EH (cell line): ENCODE measurements at places on chromosomes 3 and 15.

GRCh38 chr3:31312400-31312799 lies 220.3 kb upstream of the STT3B start:
- DNase-seq: no peak

DNA sequence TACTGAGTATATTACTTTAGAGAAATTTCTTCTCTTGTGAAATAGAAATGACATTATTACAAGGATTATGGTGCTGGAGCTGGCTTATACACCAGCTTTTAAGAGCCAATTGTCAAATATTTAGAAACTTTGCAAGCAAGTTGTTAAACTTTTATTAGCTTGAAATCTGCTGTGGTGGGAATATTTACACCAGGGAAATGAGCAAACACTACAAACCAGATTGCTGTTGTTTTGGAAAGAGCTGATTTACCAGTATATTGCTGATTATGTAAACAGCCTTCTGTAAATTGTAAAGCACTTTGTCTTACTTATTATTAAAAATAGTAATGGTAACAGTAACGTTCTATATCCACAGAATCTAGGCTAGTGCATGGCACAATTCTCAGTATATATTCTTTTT lies 61.5 kb downstream of the MAP3K13 start:
- DNase-seq: no peak

DNA sequence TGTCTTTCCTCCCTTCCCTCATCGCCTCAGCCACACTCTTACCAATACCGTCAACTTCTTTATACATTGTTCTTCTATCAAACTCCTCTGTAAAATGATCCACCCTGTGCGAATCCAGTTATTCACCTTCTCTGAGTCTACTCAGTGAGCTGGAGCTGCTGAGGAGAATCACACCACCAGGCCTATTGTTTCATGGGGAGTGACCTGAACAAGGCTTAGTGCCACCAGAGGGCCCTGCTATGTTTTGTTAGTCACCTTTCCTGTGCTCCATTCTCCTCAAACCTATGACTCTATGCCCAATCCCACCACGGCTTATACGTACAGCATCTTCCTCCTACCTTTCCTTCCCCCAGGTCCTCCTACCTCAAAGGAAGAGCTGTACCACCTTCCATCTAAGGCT lies 50.4 kb upstream of the MED12L start:
- no peak for DNase-seq

DNA sequence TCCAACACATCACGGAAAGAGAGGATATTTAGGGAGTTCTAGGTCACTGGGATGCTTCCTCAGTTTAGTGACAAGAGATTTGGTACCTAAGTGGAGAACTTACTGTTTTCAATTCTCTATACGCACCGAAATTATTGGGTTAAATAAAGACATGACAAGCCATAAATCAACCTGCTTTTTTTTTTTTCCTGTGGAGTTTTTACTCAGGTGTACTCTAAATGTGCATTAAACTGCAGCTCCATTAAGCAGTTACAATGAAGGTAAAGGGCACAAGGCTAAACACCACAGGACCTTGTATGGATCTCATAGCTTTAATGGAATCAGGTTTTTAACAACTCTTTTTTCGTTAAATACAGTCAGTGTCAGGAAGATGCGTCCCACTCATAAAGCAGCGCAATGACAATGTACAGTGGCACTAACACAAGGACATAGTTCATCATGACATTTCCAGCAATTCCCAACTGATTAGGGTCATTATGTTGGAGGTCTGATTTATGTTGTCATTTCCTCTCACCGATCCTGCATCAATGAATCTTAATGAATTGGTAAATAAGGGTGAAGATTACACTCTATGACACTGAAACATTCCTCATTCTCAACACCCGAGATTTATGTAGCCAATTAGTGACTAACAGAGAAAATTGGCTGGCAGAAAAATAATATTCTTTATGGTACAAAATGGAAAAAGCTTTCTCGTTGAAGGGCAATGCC lies 355.2 kb downstream of the FOXP1 start:
- no peak for DNase-seq

DNA sequence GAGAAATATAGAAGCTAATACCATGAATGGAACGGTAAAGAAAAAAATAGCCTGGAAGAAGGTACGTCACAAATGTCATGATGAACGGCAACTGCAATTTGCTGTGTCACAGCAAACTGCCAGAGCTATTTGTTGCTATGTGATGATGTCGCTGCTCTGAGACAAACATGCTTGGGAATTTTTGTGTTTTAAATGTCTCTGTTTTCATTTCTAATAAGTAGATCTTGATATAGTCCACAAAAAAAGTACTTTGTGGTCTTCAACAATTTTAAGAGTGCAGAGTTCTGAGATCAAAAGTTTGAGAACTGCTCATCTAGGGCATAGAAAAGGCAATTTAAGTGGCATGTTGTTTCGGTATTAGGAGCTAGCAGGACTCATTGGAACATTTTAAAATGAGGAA lies 4.3 kb upstream of the NR1D2 start:
- DNase-seq: no peak

- no peak for DNase-seq
Observed at GRCh38 chr3:187896646-187897045, 151.4 kb upstream of the BCL6 start.

- peak; percentile 94 for DNase-seq
Observed at GRCh38 chr3:150079029-150079739, 108.5 kb upstream of the PFN2 start.

GRCh38 chr15:61721418-61721817 lies 338.8 kb downstream of the VPS13C start:
- DNase-seq: no peak

DNA sequence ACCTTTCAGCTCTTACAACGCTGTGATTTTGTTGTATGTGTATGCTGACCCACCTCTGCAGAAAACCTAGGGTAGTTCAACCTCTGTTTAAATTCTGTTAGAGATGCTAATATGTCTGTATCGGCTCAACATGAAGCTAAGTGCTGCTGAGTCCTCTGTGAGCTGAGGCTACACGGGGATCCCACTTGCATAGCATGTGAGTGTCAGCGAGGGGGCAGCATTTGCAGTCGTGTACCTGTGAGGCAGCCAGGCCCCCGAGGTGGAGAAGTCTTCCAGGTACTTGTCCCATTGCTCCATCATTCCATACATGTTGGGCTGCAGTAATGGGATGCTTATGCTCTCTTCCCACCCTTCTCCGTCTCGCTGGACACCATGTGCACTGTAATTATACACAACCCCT lies 3.7 kb downstream of the MKRN2OS start:
- DNase-seq: peak; percentile 7

DNA sequence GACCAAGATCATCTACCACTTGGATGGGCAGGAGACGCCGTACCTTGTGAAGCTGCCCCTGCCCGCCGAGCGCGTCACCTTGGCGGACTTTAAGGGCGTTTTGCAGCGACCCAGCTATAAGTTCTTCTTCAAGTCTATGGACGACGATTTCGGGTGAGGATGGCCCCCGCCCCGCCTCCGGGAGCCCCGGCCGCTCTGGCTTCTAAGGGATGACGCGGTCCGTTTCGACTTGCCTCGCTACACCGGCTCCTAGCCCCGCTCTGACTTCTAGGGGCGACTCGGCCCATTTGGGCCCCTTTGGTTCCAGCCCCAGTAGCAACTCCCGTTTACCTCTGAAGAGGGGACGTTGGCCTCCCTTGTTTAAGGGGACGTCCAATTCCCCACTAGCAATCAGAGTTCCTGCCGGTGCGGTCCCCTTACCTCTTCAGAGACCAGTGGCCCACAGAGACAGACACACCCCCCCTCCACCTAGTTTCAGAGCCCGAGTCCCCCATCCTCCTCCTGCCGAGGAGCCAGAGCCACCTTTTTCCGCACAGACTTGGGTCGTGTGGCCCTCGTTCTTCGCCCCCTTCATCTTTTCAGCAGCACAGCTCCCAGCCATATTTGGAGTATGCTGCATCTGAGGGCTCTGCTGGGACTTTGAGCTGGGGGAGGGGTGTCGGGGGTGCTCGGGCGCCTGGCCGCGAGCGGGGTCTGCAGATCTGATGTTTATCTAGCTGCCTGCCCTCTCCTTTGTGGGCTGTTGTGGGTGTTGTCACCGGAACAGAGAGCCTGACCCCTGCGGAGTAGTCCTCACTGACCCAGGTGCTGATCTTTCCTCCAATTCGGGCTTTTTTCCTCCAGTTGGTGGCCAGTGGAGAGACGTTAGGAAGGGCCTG lies 706 bp downstream of the DVL3 start:
- peak; percentile 31 for DNase-seq

DNA sequence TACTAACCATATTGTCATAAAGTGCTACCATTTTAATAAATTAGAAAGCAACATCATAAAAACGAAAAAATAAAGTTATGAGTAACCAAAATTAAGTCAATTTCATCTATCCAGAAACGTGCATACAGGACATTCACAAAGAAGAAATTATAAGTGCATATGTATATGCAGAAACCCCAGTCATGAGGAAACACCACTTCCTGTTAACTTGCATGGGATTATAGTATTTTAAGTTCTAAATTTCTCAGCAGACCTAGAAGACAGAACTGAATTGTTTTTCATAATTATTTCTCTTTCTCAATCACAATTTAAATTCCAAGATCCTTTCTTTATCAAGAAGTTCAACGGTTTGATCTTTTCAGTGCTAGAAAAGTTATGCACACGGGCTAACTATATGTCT lies 1.4 kb upstream of the KBTBD8 start:
- no peak for DNase-seq

DNA sequence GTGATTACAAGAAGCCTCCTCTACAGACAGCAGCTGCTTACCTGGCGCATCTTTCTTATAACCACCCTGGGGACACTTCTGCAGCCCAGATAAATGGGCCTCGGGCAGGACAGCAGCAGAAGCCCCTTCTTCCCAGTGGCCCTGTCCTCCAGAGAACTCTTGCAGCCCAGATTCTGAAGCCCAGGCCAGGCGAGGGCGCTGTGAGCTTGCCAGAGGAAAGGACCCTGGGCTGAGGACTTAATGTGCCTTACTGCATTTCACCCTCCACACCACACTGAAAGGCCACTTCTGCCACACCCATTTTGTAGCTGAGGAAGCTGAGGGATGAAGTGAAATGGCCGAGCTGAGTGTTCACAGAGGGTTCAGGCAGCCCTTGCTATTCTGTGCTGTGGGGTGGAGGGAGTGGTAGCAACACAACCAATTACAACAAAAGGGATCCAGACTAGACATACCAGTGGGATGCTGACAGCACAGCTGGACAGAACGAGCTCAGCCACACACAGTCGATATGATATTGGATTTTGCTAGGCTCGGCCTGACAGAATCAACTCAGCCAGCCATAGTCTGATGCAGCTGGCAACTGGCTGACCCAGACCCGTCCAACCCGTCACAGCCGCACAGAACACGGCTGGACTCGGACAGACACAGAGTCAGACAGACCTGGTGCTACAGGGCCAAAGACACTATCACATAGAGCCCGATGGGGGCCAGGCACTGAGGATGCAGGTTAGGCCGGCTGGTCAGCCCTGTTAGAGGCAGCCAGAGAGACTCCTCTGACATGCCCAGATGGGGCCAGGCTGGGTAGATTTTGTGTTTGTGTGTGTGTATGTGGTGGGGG lies 7.3 kb downstream of the ACOX2 start:
- DNase-seq: peak; percentile 22

DNA sequence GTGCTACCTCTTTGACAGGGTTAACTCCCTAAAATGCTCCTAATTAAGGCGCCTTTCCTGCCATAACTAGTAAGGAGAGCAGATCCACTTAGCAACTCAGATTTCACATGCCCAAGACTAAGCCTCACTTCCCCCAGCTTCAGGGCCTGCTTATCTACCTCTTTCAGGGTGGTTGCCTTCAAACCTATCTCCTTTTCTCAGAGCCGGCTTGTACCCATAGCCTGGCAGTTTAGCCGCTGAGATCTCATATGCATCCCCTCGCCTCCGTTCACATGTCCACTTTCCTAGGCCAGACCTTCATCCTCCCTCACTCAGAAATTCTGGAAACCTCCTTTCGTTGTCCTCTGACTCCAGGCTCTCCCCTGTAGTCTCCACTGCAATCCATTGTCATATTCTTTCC lies 1.0 kb upstream of the FSTL1 start:
- no peak for DNase-seq

DNA sequence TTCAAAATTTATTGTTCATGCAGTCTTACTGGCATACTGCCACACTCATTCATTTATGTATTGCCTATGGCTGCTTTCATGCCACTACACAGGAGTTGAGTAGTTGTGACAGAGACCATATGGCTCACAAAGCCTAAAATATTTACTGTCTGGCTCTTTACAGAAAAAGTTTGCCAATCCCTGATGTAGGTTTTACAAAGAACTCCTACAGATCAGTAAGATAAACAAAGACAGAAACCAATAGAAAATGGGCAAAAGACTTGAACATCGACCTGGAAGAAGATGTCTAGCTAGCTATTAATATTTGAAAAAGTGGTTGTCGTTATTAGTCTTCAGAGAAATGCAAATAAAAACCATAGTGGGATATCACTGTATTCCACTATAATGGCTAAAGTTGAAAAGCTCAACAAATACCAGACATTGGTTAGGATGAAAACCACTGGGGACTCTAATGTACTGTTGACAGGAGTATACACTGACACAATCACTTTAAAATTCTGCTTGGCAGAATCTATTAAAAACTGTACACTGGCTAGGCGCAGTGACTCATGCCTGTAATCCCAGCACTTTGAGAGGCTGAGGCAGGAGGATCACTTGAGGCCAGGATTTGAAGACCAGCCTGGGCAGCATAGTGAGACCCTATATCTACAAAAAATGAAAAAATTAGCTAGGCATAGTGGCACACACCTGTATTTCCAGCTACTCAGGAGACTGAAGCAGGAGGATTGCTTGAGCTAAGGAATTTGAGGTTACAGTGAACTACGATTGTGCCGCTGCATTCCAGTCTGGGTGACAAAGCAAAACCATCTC lies 87.7 kb downstream of the NEO1 start:
- no peak for DNase-seq

DNA sequence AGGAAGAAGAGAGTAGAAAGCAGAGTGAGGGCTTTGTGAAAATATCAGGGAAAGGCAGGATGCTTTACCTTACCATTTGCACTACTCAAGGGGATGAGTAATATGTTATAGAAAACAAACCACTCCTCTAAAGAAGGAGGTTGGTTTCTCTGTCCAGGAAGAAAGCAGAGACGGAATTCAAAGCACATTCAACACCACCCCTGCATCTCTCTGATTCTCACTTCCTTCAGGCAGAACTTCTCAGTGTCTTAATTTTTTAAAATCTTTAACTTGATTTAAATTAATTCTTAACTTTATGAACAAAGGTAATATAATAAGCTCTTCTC lies 82.4 kb downstream of the NR2F2 start:
- no peak for DNase-seq

- peak; percentile 91 for DNase-seq
Observed at GRCh38 chr15:101070502-101071273, 151.5 kb downstream of the LRRK1 start.

GRCh38 chr3:28013864-28014473 lies 227.4 kb upstream of the CMC1 start:
- no peak for DNase-seq

- DNase-seq: no peak
Observed at GRCh38 chr3:72240531-72240930, 455.6 kb upstream of the PROK2 start.

DNA sequence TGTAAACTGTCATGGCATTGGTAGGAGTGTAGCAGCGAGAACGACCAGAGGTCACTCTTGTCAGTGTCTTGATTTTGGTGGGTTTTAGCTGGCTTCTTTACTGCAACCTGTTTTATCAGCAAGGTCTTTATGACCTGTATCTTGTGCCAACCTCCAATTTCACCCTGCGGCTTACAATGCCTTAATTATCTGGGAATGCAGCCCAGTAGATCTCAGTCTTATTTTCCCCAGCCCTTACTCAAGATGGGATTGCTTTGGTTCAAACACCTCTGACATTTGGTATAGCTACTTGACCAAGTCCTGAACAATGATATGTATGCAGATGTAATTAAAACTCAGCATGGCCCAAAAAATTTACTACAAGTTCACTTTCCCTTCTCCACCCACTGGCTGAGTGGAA lies 388.4 kb downstream of the RSL24D1 start:
- no peak for DNase-seq
